ENCODE measurements at places on chromosomes 7 and 10. TPM values are rescaled to one million over a fixed set of nuclear protein-coding genes. Genes with fewer than 3 reads are reported as not detected.

DNA sequence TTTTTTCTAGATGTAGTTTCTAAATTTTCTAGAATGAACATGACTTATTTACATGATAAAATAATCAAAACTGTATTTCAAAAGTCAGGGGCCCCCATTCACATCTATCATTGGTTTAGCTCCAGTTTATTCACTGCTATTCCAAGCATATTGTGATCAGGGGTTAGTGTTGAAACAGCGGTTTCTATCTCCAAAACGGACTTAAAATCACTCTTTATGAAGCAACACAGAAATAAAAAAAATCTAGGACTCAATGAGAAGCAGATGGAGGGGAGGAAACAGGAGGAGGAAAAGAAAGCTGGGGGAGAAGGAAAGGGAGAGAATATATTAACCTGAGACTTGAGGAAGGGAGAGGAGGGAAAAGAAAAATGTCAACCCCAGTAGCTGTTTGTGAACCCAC is 14.8 kb upstream of the CH25H start:
- DNase-seq, result no peak

DNA sequence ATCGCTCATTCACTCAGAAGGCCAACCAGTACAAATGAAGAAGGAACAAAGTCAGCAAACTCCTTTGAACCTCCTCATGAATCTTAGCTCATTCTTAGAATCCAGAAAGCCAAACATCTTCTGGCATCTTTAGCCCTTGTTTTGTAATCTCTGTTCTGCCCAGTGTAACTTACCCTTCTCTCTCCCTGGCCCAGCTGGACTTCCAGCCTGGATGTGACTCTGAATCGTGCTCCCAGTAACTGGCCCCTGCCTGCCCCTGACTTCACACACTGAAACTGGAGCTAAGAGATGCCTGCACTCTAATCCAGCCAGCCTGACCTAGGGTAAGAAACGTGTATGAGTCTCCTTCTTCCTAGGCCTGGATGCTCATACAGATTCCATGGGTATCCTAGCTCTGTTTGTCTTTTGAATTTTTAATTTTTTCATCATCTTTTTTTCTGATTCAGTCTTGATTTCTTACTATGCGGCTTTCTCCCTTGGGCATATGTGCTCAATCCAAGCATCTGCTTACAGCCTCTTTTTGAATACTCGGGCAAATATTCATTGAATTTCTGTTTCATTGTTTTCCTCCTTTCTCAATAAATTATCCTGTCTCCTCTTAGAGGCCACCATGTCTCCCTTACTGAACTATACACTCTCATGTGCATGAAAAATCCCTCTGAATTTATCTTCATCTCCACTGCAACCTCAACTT is 845.6 kb upstream of the AUTS2 start:
- DNase-seq, result no peak

Gene MOSPD3
- total RNA-seq, result 9.3 TPM

- no peak for DNase-seq
These were observed 29.8 kb downstream of the CEP41 start for GRCh38 chr7:130410868-130411541.

Gene OR2A25
- not detected for total RNA-seq

DNA sequence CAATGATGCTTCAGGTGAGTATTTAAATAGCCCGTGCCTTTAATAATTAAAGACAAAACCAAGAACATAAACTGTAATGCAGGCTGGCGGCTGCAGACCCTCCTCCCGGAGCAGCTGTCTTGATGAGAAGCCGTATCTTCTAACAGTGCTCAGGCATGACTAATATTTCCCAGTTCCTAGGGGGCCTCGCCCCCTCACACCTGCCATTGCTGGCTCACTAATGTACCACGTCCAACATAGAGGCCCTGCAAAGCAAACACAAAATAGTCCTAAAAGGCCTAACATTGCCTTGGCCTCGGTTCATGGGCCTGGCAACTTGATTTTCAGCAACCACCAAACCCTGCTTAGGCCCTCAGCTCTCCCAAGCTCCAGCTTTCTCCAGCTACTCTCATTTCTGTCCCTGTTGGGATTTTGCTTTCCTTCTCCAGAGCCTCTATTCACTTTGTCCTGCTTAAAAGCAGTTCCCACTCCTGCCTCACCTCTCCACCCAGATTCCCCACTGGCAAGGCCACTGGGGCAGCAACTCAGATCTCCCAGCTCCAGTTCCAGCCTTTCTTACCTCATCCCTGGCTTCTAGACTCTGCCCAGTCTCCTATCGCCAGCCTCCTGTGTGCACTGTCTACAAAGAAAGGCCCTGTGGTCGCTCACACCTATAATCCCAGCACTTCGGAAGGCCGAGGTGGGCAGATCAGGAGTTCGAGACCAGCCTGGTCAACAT is 16.2 kb downstream of the SORBS1 start:
- peak; percentile 46 for DNase-seq

Gene EMX2
- not detected for total RNA-seq

DNA sequence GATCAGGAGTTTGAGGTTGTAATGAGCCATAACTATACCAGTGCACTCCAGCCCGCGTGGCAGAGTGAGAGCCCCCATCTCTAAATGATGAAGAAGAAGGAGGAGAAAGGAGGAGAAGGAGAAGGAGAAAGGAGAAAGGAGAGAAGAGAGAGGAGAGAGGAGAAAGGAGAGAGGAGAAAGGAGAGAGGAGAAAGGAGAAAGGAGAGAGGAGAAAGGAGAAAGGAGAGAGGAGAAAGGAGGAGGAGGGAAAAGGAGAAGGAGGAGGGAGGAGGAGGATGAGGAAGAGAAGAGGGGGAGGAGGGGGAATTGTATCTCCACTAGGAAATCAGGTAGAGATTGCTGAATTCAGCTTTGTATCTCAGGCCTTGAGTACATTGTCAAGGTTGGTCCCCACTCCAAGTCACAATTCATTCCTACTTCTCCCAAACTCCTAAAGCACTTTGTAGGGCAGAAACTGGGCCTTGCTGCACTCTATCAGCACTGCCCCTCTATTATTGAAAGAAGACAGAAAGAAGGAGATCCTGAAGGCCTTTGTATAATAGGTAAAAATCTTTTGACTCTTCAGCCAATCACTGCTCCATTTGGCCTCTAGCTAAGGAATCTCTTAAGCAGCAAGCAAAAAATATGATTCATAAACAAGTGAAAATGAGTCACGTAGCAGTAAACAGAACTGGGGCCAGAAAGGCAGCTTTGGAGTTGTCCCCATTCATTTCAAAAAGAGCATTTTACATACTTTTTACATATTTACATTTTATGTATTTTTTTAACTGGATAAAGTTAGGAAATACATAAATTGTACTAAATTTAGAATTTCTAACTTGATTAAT is 178.0 kb downstream of the IMMP2L start:
- DNase-seq, result no peak

GRCh38 chr7:111259991-111260390 is 169.1 kb downstream of the LRRN3 start:
- no peak for DNase-seq

- no peak for DNase-seq
These were observed 5.1 kb downstream of the SYNPO2L start for GRCh38 chr10:73650537-73651331.

GRCh38 chr10:128629111-128630096 is 503.2 kb upstream of the MKI67 start:
- DNase-seq, result no peak

- peak; percentile 26 for DNase-seq
These were observed 8.0 kb downstream of the PWWP2B start for GRCh38 chr10:132404911-132405462.

DNA sequence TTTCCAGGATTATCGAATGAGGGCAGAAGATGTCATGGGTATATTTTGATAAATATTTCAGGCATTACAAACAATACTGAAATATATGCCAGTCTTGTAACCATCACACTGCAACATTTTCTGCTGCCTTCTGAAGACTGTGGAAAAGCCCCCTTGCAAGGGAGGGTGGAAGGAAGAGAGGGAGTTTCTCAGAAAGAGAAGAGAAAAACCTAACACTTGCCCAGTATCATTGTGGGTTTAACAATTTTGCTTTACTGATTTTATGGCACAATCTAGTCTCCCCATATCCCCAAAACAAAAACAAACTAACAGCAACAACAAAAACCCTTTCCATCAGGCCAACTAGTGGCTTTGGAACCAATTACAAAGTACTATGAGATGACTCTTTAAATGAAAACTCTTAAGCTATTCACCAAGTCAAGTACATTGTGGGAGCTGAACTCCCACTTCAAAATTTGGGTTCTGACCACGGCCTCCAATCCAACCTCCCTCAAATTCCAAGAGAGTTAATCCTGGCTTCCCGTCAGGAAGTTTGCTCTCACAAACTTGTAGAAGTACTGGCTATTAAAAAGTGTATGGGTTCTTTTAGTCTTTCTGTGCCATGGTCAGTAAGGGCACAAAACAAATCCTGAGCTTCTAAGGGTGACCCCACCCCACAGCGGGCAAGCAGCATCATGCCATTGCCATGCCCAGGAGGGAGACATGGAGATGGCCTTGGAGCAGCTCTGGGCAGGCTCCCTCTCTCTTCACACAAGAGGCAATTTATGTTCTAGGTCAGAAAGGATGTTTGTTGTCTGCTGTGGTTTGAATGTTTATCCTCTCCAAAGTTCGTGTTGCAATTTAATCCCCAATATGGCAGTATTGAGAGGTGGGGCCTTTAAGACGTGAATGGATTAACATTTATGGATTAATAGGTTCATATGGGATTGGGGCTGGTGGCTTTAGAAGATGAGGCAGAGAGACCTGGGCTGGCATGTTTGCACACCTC is 96.3 kb downstream of the JAZF1 start:
- no peak for DNase-seq

DNA sequence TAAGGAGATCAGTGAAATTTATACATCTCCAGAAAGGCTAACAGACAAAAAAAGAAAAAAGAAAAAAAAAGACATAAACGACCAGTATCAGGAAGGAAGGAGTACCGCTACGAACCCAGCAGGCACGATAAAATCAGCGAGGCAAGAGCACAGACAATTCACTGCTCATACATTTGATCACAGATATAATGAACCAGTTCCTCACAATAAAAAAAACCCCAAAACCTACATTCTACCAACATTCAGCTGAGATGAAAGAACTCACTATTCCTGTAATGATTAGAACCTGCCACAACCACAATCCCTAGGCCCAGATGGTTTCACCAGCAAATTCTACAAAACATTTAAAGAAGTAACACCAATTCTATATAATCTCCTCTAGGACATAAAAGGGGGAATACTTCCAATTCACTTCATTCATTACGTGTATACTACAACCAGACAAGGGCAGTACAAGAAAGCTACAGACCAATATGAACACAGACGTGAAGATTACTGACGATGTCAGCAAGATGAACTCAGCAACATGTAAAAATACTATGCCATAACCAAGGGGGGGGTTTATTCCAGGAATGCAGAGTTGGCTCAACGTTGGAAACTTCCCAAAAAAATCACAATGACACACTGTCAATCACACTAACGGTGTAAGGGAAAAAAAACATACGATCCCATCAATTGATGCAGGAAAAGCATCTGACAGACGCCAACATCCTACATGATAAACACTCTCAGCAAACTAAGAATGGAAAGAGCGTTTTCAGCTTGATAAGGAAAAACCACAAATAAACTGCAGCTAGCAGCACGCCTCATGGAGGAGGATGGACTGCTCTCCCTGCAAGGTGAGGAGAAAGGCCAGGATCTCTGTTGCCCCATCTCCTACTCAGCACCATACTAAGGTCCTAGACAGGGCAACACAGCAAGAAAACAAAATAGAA is 256.2 kb downstream of the ELFN1 start:
- DNase-seq, result no peak

- DNase-seq, result no peak
These were observed 3.9 kb downstream of the MYL10 start for GRCh38 chr7:101625031-101625791.

DNA sequence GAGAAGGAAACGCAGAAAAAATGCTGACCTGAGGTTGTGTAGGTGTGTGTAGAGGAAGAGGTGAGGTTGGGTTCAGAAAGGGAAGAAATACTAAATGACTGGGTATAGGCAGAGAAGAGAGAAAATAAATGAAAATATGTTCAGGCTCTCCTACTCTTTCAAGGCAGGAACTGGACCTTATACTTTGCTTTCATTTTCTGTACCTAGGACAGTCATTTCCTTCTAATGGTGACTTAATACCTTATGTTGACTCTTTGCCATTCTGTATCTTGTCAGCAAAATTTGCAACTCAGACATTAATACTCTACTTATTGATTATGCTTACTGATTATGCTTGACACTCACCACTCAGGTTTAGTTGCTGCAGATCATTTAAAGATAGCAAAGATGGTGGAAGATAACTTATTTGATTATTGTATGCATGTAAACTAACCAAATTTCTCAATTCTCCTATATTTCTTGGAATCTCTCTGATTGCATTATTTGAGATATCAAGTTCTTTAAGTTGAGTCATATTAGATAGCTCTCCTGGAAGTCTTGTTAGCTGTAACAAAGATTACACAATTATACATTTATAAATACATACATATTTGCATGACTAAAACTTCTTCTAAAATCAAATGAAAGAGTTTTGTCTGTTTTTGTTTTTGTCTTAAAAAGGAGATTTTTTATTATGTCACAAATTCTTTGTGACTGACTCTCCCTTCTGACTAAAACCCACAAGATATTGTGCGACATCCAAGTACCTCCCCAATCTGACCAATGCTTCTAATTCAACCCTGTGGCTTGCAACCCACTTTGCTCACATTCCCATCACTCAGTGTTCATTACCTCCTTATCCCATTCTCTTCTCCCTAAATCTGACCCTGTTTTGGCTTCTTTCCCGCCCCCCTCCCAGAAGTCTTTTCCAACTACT is 20.0 kb downstream of the LRRD1 start:
- DNase-seq, result no peak

- DNase-seq, result no peak
These were observed 93.0 kb downstream of the RNF133 start for GRCh38 chr7:122605929-122606328.

DNA sequence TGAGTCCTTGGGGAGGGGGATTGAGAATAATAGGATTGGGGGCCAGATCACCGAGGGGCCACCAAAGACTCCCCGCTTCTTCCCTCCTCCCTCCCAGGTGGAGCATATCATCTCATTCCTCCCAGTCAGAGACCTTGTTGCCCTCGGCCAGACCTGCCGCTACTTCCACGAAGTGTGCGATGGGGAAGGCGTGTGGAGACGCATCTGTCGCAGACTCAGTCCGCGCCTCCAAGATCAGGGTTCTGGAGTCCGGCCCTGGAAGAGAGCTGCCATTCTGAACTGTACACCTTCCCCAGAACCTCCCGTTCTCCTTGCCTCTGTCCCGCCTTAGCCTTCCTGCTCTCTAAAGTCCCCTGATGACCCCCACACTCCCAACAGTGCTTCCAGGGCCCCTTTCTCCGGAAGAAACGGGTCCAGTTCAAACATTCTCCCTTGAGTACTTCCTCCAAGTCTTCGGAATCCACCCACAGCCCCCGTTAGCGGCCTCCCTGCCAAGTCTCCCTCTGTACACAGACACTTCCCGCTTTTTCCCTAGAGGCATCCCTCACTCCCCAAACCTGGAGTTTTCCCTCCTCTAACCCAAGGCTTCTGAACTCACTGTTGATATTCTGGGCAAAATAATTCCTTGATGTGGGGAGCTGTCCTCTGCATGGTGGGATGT is 4.1 kb downstream of the FBXO24 start:
- no peak for DNase-seq

Gene CYP3A7
- not detected for total RNA-seq

Measured in Right ventricle myocardium inferior (tissue), 1 donor.